Upper lobe of right lung (tissue), 1 donor: ENCODE measurements at places on chromosomes 12 and 14. TPM values are rescaled to one million over a fixed set of nuclear protein-coding genes. Genes with fewer than 3 reads are reported as not detected.

EPYC gene
- total RNA-seq: not detected

AQP2 gene
- total RNA-seq: not detected

DNA sequence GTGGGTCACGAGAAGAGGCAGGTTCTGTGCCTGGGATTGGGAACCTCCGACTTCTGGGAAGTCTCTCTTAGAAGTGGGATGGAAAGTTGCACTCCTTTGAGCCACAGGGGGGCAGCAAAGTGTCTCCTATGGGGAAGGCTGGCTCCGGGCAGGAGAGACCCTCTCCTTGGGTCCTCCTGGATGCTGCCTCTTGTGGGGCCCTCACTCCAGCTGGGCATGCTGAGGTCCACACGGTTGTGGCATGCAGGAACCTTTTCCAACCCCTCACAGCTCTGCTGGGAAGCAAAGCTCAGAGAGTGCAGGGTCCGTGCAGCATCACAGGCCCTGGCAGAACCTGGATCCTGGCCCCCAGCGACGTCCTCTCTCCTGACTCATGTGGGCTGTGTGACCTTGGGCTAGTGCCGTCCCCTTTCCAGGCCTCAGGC, 17.4 kb downstream of the SDSL start:
- DNase-seq: no peak

MIP gene
- total RNA-seq: not detected

GRIP1 gene
- total RNA-seq: 5.2 TPM

- no peak for DNase-seq
These were observed 117.4 kb downstream of the KTN1 start for GRCh38 chr14:55697414-55697861.

IL22 gene
- total RNA-seq: not detected

DNA sequence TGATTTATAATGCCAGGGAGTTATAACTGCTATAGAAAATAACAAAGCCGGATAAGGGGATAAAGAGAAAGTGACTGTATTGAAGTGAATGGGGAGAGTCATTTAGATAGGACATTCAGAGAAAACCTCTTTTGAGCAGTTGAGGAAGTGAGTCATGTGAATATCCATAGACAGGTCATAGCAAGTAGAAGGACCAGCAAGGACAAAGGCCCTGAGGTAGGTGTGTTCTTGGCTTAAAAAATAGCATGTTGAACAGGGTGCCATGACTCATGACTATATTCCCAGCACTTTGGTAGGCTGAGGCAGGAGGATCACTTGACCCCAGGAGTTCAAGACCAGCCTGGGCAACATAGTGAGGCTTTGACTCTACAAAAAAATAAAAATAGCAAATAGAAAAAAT, 51.5 kb upstream of the RAP1B start:
- no peak for DNase-seq

HOXC4 gene
- total RNA-seq: 0.61 TPM

GPR68 gene
- 6.3 TPM for total RNA-seq

GRCh38 chr12:100612606-100613005, 39.1 kb downstream of the GAS2L3 start:
- DNase-seq: no peak

GPRC5A gene
- total RNA-seq: 886 TPM

DNA sequence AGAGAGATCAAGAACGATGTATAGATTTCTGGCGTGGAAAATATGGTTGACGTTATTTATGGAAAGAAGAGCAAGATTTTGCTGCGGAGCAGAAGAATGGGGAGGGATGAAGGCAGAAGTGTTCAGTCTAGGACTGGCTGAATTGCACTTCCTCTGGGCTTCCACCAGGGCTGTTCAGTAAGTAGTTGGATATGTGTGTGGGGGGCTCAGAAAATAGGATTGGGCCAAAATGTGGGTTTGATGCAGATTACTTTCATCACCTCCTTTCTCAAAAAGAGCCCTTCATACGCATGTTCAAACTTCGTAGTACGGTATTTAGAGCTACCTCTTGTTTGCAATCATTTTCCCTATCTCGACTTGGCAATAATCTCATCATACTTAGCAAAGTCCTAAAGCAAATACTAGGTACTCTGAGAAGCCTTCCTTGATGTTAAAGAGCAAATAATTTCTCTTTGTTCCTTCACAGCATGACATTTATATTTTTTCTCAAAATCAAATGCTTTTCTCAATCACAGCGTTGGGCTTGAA, 349.4 kb downstream of the NELL2 start:
- DNase-seq: no peak

SYT10 gene
- not detected for total RNA-seq

- no peak for DNase-seq
These were observed 34.8 kb downstream of the NFKBIA start for GRCh38 chr14:35369701-35370191.

- no peak for DNase-seq
These were observed 31.2 kb upstream of the FOS start for GRCh38 chr14:75247286-75247922.

PTGDR gene
- total RNA-seq: 1.6 TPM

FAM181A gene
- 3.5 TPM for total RNA-seq

ZFHX2 gene
- total RNA-seq: 2.3 TPM

ADAM21 gene
- not detected for total RNA-seq

ATP5MC2 gene
- total RNA-seq: 236 TPM

DNA sequence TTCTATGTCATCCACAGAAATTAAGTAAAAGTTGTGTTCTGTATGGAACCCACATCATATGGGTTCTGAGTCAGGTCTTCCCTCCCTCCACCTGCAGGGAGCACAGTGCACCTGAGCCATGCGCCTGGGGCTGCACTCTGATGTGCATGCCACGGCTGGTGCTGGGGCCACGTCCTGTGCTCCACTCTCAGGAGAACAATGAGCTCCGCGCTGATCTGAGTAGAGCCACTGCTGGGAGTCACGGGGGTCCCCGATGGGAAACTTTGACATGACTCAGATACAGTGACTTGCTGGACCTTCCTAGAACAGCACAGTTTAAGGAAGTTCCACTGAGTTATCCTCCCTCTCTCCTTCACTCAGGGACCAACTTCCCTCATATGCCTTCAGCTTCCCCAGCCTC, 683.4 kb downstream of the TMEM121 start:
- no peak for DNase-seq

DNA sequence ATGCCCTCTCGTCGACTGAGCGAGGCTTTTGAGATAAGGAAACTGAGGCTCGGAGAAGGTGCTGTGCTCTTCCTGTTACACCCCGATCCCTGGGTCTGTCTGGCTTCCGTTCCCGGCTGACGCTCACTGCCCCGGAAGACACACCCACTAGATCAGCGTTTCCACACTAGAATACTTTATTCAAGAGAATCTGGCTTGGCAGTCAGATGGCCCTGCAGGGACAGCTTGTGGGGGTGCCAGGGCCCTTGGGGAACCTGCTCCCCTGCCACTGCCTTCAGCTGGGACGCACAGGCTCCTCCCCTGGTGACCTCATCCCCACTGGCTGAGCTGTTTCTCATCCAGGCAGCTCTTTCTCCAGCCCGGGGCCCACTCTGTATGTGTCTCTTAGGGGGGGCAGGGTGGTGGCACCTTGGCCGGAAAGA, 13.7 kb downstream of the PGF start:
- peak; percentile 86 for DNase-seq

- DNase-seq: no peak
These were observed 6.6 kb upstream of the PPM1A start for GRCh38 chr14:60242429-60242828.

TMEM229B gene
- 5.4 TPM for total RNA-seq

- DNase-seq: no peak
These were observed 2.1 kb downstream of the PLD4 start for GRCh38 chr14:104926619-104927431.

GRCh38 chr14:79788346-79788745, 423.0 kb downstream of the DIO2 start:
- no peak for DNase-seq

GRCh38 chr14:59253527-59253926, 65.1 kb downstream of the DAAM1 start:
- DNase-seq: no peak

DNA sequence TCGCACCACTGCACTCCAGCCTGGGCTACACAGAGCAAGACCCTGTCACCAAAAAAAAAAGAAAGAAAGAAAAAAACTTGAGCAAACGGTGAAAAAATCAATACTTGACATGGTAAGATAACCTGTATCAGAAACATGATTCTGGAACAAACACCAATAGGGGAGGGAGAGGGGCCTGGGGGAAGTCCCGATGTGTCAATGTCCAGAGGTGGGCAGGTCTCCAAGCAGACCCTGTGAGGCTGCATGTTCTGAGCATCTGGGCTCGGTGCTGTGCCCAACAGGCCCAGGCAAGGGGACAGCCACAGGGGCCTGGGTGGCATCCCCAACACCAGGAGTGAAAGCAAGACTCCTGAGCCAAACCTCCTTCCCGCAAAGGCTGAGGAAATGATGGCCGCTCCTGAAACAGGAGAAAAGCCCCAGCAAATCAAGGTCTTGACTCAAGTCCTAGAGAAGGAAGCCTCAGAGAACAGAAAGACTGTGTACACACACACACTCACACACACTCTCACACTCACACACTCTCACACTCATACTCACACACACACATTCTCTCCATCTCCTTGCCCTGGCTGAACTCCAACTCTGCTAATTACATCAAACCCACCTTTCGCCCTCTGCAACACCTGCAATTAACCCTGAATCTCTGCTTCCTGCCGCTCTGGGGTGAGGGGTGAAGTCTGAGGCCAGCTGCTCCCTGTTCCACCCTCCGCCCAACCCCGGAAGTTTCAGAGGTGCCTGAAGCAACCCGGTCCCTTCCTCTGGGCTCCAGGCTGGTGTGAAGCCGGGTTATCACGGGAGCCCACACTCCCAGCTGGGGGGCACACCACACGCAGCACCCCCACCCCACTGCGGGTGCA, 20.4 kb downstream of the CCDC88C start:
- no peak for DNase-seq
